A549 treated with Mapracorat at 1 μM for 4 hours (cell line): ENCODE measurements at places on chromosomes 6 and 20. TPM values are rescaled to one million over a fixed set of nuclear protein-coding genes. Genes with fewer than 3 reads are reported as not detected.

HSPA1A gene
- total RNA-seq, result 132 to 252 TPM (median 194 TPM) in 5 replicates

PTPRK gene
- 12.0 to 16.7 TPM (median 14.9 TPM) in 5 replicates for total RNA-seq

PROKR2 gene
- total RNA-seq, result not detected in 5 replicates

SMLR1 gene
- total RNA-seq, result not detected in 5 replicates

PBX2 gene
- total RNA-seq, result 13.4 to 18.6 TPM (median 16.0 TPM) in 5 replicates

FOXP4 gene
- 16.4 to 23.9 TPM (median 23.0 TPM) in 5 replicates for total RNA-seq

GNAS-AS1 gene
- not detected in 5 replicates for total RNA-seq
